ENCODE measurements at places on chromosomes 16 and 17.

GRCh38 chr17:13958773-13959172 is 110.5 kb upstream of the COX10 start:
- DNase-seq, result no peak

DNA sequence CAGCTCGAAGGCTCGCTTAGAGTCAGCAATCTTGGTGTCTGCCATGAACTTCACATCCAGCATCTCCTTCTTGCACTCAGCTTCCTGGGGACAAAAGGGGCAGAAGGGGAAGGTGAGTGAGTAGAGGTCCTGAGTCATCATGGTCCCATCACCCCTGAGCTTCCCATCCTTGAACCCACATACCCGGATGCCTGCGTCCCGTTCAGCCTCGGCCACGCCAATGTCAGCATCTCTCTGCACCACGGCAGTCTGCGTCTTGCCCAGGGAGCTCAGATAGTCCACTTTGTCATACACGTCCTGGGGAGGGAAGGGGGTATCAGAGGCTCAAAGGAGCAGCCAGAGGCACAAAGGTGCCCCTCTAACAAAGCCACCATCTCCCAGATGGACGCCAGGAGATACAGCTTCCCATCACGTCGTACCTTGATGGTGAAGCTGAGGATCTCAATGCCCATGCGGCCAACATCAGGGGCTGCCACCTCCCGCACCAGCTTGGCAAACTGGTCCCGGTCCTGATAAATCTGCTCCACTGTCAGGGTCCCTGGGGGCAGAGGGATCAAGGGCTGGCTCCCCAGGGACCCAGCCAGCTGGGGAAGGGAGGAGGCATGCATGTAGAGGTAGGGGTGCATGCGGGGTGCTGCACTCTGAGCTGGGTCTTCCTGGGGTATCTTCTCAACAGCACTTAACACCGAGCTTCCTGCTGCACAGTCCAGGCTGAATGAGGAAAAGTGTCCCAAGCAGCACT is 15.2 kb downstream of the FLOT2 start:
- DNase-seq, result no peak

DNA sequence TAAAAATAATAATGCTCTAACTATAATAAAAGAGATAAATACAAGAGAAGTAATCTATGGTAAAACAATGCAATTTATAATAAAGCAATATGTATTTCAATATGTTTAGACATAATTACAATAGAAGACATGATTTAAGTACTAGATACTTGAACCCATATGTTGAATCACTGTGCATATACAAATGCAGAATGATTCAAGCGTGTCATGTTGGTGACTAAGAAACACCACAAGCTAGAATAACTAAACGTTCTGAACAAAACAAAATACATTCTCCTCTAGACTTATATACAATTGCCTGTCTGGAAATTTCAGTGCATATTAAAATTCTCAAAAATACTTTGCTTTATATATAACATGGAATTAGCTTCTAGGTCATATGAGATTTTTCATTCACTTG is 11.2 kb downstream of the TADA2A start:
- no peak for DNase-seq

DNA sequence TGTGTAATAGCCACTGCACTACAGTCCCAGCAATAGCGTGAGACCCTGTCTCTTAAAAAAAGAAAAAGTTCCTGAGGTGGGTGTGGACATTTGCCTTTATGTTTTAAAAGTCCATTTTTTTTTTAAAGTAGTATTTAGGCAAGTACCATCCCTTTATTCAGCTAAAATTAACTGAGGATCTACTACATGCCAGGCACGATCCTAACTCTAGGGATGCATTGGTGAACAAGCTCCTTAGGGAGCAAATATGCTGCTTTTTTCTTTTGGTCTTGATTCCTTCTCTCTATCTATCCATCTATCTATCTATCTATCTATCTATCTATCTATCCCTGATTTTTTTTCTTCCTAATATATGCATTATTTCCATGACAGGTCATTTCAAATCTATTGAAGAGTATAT is 44.7 kb downstream of the CMTM3 start:
- DNase-seq, result no peak
